Sigmoid colon (tissue), 7 donors: ENCODE measurements at places on chromosomes 5 and 9. TPM values are rescaled to one million over a fixed set of nuclear protein-coding genes. Genes with fewer than 3 reads are reported as not detected.

DNA sequence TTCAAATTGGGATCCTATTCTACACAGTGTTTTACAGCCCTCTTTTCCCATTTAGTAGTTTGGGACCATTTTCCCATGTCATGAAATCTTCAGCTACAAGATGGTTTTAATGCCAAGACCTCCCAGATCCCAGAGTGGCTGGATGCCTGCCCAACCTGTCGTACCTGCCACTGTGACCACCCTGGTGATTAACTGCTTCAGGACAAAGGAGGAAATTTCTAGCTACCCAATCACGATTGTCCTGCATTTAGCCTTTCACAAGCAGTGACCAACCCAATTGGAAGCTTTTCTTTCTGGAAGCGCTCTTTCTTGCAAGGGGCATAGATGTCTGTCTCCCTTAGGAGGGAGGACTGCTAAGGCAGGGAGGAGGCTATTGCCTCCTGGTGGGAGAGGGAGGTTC is 13.8 kb downstream of the IL9 start:
- DNase-seq, result no peak
- H3K4me3 ChIP-seq, result no peak overlapping the region
- H3K4me1 ChIP-seq, result no peaks in the 10 kb centered on the region
- H3K36me3 ChIP-seq, result no peaks in the 10 kb centered on the region
- H3K27ac ChIP-seq, result no peak overlapping the region
- no peaks in the 10 kb centered on the region for H3K27me3 ChIP-seq

Gene SPINK6
- not detected for polyA plus RNA-seq

DNA sequence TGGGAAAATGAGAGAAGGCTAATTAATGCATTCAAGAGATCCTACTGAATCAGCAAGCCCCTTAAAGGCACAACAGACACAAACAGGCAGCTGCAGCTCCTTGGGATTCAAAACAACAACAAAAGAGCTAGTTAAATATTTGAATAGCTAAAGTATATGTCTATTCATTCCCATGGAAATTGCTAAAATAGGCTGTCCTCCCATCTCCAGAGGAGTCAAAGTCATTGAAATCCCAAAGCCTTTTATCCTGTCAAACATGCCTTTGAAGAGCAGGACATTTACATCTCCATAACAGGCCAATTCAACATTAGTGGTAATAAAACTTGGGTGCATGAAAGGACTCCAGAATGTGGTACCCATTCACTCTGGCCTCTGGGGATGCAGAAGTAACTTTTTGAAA is 177.4 kb downstream of the NTRK2 start:
- no peaks in the 10 kb centered on the region for H3K4me1 ChIP-seq
- no peaks in the 10 kb centered on the region for H3K27me3 ChIP-seq
- no peak overlapping the region for H3K4me3 ChIP-seq
- no peaks in the 10 kb centered on the region for H3K36me3 ChIP-seq

Gene TMC1
- 0.51 TPM for polyA plus RNA-seq

DNA sequence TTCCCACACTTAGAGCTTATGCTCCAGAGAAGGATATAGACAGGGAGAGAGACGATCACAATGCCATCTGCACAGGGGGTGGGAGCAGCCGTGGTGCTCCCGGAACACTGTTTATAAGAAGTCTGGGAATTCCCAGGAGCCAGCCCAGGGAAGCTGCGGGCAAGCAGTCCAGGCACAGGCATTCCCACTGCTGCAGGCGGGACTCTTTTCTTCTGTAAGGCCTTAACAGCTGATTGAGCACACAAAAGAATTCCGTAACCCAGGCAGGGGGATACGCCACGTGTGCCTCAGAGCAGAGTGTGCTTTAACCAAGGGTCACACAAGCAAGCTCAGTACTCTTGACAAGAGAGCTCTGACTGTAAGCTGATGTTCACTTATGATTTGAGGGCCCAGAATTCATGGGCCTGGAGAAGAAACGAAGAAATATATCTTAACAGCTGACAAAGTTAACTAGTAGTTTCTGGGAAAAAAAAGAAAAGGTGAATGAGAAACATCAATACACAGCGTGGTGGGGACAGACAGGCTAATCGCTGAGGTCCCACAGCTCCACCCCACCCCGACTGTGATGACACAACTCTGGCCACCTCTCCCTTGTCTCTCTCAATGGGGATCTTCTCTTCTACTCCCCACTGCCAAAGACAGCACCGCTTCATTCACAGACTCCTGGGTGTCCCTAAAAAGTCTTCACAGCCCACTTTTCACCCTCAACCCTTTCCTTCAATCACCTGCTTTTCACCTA is 85.9 kb upstream of the SIMC1 start:
- H3K27me3 ChIP-seq, result peaks cover 9% of the 10 kb centered on the region
- H3K36me3 ChIP-seq, result no peaks in the 10 kb centered on the region
- no peak for DNase-seq
- no peak overlapping the region for H3K4me3 ChIP-seq
- H3K27ac ChIP-seq, result no peak overlapping the region

Gene VLDLR
- 4.0 TPM for polyA plus RNA-seq

GRCh38 chr5:164433106-164433870 is 927.9 kb downstream of the MAT2B start:
- no peaks in the 10 kb centered on the region for H3K36me3 ChIP-seq
- H3K4me3 ChIP-seq, result no peak overlapping the region
- no peak for DNase-seq
- H3K27me3 ChIP-seq, result no peaks in the 10 kb centered on the region

DNA sequence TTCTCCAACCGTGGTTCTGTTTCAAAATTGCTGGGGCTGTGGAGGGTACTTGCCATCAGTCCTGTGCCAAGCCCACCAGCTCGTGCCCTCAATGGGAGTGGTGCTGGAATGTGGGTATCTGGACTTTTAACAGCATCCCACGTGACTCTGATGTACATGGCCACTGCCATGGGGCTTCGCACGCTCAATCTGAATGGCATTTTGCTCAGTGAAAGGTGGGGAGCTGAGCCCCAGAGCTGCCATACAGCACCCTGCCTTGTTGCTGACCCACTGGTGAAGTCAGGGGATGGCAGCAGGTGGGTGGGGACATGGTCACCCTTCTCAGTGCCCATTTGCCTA is 16.6 kb upstream of the SYNPO start:
- no peak overlapping the region for H3K4me3 ChIP-seq
- H3K27me3 ChIP-seq, result no peaks in the 10 kb centered on the region
- H3K4me1 ChIP-seq, result no peaks in the 10 kb centered on the region
- no peak for DNase-seq
- no peaks in the 10 kb centered on the region for H3K36me3 ChIP-seq

Gene SOHLH1
- not detected for polyA plus RNA-seq

Gene PFN3
- not detected for polyA plus RNA-seq

- peaks cover 11% of the 10 kb centered on the region for H3K4me1 ChIP-seq
- DNase-seq, result no peak
- peaks cover 39% of the 10 kb centered on the region for H3K27me3 ChIP-seq
- peak overlapping the region; percentile 93 for H3K27ac ChIP-seq
Measured at GRCh38 chr9:17906841-17907778, 328.2 kb downstream of the SH3GL2 start.

DNA sequence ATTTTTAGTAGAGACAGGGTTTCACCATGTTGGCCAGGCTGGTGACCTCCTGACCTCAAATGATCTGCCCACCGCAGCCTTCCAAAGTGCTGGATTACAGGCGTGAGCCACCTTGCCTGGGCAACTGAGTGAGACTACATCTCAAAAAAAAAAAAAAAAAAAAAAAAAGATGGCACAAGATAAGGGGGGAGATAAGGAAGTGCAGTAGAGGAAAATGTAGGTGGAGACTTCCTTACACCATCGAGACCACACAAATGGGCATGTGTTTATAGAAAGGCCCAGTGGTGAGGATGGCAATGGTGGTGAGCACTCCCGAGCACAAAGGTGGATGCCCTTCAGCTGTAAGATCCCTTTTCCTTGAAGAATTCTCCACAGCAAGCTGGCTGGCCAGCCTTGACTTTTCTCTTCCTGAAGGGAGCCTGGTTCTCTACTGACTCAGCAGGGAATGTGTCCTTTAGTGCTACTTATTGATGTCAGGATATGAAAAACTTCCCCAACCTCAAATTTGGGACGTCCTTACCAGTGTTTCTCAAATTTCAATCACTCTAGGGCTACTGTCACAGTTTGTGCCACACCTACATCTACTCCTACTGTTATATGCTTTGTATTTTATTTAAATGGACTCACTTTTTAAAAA is 28.2 kb downstream of the ERGIC1 start:
- peak overlapping the region; percentile 95 for H3K27ac ChIP-seq
- DNase-seq, result no peak
- H3K4me3 ChIP-seq, result no peak overlapping the region

DNA sequence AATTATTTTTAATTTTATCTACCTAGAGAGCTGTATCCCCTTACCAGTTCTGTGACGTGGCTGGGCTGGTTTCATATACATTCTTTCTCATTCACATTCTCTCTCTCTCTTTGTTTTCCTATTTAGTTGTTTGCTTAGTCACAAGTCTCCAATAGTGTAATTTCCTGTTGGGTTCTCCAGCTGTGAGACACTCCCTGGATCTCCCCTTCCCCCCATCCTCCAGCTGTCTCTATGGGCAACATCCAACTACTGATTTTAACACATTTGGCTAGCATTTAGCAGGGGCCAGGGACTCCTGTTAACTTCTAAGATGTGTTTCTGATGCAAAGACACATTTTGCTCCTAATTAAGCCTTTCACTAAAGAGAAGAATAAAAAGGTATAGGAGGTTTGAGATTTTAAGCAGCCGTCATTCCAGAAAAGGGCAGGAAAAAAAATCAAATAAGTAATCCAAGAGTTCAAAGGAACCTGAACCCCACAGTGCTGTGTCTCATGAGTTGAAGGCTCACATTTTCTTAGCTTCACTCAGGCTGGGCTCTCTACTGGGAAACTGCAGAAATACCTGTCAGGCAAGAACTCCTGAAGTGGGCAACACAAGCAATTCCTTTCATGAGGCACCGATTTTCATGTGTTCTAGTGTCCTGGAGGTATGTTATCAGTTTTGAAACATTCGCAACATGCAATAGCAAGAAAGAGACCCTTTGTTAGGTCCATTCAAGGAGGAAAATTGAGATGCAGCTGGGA is 198.7 kb upstream of the C9orf72 start:
- H3K36me3 ChIP-seq, result no peaks in the 10 kb centered on the region
- no peak overlapping the region for H3K4me3 ChIP-seq
- no peaks in the 10 kb centered on the region for H3K4me1 ChIP-seq
- no peak overlapping the region for H3K27ac ChIP-seq
- DNase-seq, result no peak
- no peaks in the 10 kb centered on the region for H3K27me3 ChIP-seq

Gene SMIM33
- 5.1 TPM for polyA plus RNA-seq

DNA sequence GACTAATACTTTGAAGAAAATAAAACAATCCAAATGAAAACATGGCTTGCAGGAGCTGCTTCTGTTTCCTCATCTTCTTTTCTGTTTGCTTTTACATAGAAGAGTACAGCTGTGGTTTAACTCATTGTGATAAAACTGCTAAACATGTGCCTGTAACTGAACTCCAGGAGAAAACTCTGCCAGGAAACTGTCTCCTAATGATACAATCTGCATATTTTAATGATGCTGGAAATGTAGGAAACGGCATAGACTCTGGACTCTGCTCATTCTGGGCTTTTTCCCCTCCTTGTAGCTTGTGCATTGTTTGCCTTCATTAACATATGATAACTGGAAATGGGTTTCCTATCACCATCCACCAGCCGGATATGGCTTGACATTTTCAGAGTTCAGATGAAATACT is 813.3 kb upstream of the WWC1 start:
- H3K27ac ChIP-seq, result no peak overlapping the region
- no peaks in the 10 kb centered on the region for H3K36me3 ChIP-seq
- H3K4me3 ChIP-seq, result no peak overlapping the region
- H3K27me3 ChIP-seq, result no peaks in the 10 kb centered on the region

GRCh38 chr5:138018849-138019248 is 14.0 kb downstream of the FAM13B start:
- peaks cover 35% of the 10 kb centered on the region for H3K4me1 ChIP-seq
- H3K27me3 ChIP-seq, result no peaks in the 10 kb centered on the region
- no peak overlapping the region for H3K27ac ChIP-seq
- peaks cover 54% of the 10 kb centered on the region for H3K36me3 ChIP-seq
- no peak for DNase-seq

GRCh38 chr5:111069839-111070238 is 1.7 kb upstream of the TSLP start:
- no peaks in the 10 kb centered on the region for H3K27me3 ChIP-seq
- no peaks in the 10 kb centered on the region for H3K36me3 ChIP-seq
- peaks cover 24% of the 10 kb centered on the region for H3K4me1 ChIP-seq

GRCh38 chr9:120878188-120879130 is 1.5 kb upstream of the PHF19 start:
- no peaks in the 10 kb centered on the region for H3K36me3 ChIP-seq
- H3K27ac ChIP-seq, result peak overlapping the region; percentile 96
- H3K4me1 ChIP-seq, result peaks cover 14% of the 10 kb centered on the region
- no peak overlapping the region for H3K4me3 ChIP-seq
- DNase-seq, result no peak
- no peaks in the 10 kb centered on the region for H3K27me3 ChIP-seq

DNA sequence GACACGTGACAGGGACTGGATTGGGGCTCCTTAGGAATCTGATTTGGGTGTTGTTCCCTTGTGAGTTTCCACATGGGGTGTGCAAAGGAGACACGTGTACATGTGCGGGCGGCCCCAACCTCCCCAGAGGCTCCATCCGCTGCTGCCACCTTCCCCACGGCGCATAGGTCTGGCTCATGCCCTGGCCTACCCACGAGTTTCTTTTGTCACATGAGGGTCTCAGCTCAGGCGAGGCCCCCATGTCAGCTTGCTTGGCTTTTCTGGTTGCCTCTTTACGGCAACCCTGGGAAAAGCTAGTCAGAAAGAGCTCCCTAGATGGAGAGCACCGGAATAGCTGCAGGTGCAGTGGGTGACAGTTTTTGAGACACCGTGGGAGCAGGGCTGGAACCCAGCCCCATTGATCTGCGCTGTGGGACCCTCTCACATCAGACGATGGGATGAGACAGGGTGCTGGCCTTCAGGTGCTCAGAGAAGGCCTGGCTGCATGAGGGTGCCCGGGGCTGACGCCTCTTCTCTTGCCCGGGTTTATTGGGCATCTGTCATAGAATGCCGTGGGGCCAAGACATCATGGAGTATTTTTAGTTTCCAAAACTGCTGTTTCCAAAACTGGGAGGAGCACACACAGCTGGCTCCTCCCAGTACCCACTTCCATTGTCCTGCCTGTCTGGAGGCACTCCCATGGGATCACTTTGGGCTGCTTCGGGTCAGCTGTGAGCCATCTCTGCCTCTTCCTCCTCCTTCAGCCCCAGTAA is 107.8 kb downstream of the WNK2 start:
- H3K27me3 ChIP-seq, result no peaks in the 10 kb centered on the region
- no peak overlapping the region for H3K4me3 ChIP-seq
- no peaks in the 10 kb centered on the region for H3K36me3 ChIP-seq
- no peak for DNase-seq

- no peaks in the 10 kb centered on the region for H3K27me3 ChIP-seq
- H3K27ac ChIP-seq, result no peak overlapping the region
- DNase-seq, result peak; percentile 66
- H3K4me3 ChIP-seq, result no peak overlapping the region
- H3K36me3 ChIP-seq, result no peaks in the 10 kb centered on the region
- H3K4me1 ChIP-seq, result no peaks in the 10 kb centered on the region
Measured at GRCh38 chr9:2859776-2860379, 16.0 kb upstream of the PUM3 start.

Gene TRPM3
- not detected for polyA plus RNA-seq

DNA sequence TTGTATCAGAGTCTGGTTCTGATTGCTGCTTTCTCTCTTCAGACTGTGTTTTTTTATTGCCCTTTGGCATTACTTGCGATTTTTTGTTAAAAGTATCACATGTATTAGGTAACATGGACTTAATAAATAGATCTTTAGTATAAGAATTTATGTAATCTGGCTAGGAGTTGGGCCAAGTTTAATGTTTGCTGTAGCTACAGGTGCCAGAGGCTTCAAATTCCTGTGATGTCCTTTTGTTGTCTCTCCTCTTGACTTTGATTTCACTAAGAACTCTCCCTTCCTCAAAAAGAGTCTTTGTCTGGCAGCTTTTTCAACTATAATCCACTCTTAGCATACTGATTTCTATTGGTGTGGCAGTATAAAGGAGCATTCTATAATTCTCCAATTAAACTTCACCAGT is 313.1 kb downstream of the DTWD2 start:
- H3K27me3 ChIP-seq, result no peaks in the 10 kb centered on the region
- H3K4me1 ChIP-seq, result no peaks in the 10 kb centered on the region
- H3K4me3 ChIP-seq, result no peak overlapping the region
- DNase-seq, result no peak
